GM23248 (cell line): ENCODE measurements at places on chromosomes 1 and 21. TPM values are rescaled to one million over a fixed set of nuclear protein-coding genes. Genes with fewer than 3 reads are reported as not detected.
A peak's percentile ranks its signal among the peaks of the same experiment; 100 is the strongest.

DNA sequence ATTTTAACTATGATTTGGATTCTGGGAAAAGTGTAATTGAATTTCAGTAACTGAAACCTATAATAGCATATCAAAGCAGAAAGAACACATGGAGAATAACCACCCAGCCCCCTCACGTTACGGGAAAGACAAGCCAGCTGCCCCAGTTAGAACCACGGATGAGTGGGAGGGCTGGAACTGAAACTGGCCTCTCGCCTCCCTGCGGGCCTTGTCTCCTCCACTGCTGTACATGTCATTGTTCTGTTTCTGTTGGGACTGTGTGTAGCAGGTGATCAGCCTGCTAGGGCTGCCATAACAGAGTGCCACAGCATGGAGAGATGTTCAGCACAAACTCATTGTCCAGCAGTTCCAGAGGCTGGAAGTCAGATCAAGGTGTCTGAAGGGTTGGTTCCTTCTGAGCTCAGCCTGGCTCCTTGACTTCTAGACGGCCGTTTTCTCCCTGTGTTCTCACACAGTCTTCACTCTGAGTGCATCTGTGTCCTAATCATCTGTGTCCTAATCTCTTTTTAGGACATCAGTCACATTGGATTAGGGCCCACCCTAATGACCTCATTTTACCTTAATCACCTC is 52.4 kb downstream of the MAP3K21 start:
- DNase-seq = no peak

Gene PRELP
- total RNA-seq = under 0.01 and 0.32 TPM in 2 replicates

DNA sequence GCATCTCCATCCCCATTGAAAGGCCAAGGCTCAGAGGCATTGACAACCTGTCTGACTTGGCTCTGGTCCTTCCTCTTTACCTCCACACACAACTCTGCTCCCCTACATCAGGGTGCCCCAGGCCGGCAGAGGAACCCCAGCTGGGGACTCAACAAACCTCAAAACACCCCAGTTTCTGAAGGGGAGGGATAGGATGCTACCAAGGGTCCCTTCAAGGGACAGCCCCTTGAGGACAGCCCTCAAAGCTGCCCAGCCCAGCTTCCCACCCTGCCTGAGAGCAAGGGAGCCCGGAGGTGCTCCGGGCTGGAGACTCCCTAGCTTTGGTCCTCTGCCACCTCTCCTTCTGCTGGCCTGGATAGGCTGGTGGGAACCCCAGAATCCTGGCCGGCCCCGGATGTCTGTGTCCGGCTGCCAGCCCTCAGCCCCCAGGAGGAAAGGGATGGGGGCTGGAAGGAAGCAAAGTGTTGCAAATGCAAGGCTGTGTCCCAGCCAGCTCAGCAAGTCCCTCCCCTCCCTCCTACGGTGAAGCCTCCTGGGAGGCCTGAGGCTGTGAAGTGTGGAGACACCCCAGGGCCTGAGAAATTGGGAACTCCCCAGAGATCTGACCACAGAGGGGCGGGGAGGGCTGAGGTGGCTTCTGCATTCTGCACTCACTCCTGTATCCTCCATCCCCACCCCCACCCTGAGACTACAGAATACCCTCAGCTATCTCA is 1.1 kb upstream of the MARCKSL1 start:
- DNase-seq = peak; percentile 70

DNA sequence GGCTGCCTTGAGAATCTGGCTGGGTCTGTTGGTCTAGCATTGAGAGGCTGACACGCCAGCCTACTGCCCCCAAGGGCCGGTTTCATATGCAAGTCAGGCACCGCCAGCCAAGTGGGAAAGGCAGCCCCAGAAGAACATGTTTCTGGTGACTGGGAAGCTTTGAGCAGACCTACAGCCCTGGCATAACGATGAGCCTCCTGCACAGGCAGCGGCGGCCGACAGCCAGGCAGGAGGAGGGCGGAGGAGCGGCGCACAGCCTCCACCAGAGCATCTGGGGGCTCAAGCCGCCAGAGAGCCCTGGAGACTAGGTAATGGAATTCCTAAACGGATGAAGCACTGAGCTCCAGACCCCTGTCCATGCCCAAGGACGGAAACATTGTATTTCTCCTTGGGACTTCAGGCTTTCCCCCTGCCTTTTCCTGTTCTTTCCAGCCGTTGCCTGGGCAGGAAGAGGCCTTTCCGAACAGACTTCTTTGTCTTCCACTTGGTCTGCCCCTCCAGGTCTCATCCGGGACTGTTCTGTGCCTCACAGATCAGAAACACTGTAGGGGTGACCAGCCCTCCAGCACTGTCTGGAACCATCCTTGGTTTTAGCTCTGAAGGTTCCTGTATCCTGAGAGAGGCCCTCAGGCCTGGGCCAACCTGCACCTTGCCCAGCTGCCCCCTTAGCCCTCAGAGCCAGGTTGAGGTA is 59.5 kb downstream of the IRF2BP2 start:
- no peak for DNase-seq

DNA sequence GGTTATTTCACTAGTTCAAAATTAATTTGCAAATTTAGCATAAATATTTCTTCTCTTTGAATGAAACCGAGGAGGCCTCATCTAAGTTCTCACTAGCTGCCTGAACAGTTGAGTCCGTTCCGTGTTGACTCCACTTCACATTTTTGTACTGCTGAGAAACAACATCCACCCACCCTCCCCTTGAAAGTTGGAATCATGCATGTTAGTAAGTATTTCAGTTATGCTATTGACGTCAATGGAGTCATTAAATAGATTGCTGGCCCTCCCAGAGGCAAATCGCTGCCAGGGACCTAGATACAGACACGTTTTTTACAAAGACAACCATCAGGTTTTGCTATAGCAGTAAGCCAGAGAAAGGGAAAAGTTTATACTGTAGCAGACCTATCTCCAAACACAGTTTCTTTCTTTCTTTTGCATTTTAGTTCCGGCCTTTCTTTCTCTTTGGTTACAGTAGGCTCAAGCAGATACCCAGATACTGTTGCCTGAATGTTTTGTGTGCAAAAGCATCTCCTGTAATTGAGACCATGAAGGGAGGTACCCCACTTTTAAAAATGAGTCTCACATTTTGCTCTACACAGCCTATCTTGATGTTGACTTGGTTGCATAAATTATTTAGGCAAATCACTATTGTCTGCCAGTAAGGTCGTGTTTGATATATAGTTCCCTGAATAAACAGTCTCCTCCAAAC is 262.6 kb upstream of the SGIP1 start:
- peak; percentile 99 for DNase-seq

GRCh38 chr1:206537141-206537540 is 29.8 kb downstream of the RASSF5 start:
- no peak for DNase-seq

- DNase-seq = peak; percentile 86
Observed at GRCh38 chr1:248828845-248829244, 3.1 kb upstream of the SH3BP5L start.

DNA sequence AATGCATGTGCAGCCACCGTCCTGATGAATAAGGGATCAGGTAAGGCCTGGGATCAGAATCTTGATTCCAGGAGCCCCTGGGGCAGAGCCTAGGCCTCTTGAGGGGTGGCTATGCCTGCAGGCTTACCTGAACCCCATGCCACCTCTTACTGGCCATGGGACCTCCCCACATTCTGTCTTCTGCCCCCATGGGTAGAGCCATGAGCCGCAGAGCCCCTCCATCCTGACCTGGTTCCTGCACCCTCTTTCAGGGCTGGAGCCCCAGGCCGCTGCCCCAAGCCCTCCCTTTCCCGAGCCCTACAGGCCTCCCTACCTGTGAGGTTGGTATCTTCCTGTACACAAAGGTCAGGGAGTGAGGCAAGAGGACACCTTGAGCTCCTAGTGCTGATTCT is 120.8 kb downstream of the DMRTB1 start:
- no peak for DNase-seq

DNA sequence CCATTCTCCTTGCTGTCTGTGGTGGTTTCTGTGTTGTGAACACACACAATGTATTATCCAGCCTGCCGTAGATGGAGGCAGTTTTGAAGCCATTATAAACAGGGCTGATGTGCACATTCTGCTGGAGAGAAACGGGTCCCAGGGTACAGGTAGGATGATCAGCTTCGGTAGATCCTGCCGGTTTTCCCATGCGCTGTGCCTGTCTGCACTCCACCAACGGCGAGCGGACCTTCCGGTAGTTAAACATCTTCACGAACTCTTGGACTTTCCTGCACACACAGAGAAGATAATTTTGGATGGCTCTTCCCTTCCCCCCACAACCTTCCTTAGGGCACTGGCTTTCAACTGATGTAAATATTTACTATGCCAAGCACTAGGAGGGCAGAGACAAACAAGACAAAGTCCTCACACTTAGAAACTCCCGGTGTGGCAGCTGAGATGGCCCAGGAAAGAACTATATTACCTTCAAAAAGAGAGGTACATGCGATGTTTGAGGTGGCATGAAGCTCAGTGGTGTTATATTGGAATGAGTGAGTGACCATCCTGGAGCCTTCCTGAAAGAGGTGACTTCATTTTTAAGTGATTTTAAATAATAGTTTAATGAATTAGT is 41.7 kb downstream of the ALPL start:
- no peak for DNase-seq

Gene KRTAP19-3
- total RNA-seq = not detected in 2 replicates

Gene C1orf50
- 2.7 and 3.4 TPM in 2 replicates for total RNA-seq

DNA sequence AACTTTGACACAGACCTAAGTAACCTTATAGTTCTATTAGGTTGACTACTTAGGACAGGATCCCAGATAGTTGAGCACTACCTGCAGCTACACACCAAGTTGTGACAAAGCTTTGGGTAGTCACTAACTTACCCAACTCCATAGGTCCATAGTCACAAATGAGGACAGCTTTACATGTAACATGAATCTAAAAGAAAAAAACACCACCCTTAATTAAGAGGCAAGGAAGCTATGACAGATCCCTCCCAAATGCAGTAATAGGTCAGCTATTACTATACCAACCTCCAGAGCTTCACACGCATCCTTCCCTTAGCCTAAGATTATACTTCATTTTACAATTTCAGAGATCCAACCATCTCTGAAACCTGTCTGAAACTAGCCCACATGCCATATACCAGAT is 12.7 kb upstream of the RAB42 start:
- DNase-seq = peak; percentile 48

Gene LRRC38
- not detected in 2 replicates for total RNA-seq

Gene PGBD5
- total RNA-seq = 0.32 and 3.8 TPM in 2 replicates

DNA sequence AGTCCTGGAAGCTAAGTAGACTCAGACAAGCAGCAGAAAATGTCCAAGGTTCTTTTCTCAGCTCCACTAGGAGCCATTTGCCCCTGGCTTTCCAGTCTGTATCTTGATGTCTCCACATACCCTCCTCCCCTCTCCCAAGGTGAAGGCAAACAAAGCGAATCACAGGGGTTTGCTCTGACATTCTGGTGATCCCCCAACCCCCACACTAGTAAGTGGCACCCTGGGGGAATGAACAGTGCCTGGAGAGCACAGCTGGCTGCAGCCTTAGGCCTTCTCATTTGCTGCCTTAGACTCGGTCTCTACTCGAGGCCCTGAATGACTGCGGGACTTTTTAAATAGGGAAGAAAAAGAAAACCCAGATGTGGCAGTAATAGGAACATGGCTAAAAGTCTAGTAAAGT is 15.3 kb downstream of the ERI3 start:
- DNase-seq = no peak

DNA sequence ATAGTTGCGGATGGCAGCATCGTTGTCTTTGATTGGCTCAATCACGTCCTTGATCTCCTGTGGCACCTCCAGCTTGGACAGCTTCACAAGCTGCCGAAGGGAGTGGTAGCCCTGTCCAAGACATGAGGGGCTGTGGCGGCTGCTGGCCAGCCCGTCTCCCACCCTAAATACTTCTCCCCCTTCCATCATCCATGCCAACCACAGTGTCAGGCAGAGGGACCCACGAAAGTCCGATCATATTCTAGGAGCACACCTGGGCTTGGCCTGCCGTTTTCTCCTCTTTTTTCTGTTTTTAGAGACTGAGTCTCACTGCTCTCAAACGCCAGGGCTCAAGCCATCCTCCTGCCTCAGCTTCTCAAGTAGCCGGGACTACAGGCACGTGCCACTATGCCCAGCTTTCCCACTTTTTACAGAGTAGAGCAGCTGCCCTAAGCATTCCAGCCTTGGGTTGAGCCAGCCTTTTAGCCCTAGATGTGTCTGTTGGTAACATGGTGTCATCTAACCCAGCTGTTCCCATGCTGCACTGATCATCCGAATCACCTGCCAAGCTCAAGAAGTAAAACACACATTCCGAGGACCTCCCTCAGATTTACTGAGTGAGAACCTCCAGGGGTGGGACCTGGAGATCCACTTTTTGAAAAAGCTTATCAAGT is 10.4 kb downstream of the MTHFR start:
- DNase-seq = no peak

- peak; percentile 6 for DNase-seq
Observed at GRCh38 chr1:224564454-224565084, 51.5 kb upstream of the CNIH3 start.

DNA sequence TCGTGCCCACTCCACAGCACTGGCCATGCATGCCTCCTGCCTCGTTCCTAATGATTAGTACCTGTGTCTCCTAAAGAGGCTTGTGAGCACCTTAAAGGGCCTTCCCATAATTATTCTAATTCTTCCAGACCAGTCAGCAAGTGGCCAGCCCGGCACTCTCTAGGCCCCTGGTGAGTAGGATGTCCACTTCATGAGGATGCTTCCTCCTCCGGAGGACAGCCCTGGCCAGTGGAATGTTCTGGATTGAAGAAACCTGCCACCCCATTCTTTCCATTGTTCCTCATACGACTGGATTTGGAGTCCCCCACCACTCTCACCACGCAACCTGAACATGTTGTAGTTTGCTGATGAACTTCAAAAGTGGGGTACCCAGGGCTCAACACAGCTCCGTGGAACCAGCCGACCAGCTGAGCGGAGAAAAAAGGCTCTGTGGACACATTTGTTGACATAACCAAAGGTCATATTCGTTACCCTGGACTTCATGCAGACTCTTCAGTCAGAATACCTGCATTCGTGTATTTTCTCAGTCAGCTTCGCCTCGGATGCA is 46.7 kb upstream of the LBR start:
- no peak for DNase-seq

DNA sequence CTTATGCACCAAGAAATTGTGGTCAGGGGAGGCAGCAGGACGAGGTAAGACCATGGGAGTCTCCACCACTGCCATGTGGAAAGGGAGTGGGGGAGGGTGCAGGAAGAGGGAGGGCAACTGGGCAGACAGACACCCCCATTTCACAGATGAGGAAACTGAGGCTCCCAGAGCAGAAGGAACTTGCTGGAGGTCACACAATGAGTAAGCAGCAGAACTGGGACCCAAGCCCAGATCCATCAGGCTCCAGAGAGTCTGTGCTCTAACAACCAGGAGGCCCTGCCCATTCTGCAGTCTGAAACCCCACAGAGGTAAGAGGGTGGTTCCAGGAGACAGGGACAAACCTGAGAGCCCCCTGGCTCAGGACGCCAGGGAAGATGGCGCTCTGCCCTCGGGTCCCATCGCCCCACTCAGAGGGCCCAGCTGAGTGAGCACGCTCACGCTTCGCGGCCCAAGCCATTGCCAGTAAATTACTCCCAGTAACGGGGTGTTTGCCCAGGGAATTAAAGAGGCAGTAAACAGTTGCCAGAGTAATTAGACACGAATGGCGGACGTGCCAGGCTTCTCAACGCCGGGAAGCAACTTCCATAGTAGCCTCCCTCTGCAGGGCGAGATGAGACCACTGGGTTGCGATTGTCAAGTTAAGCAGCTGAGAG is 59.2 kb downstream of the MATN1 start:
- DNase-seq = peak; percentile 47

GRCh38 chr1:6095511-6096242 is 50.0 kb downstream of the KCNAB2 start:
- DNase-seq = no peak

Gene CBS
- total RNA-seq = 77.5 and 109 TPM in 2 replicates
